ENCODE measurements at places on chromosomes 12 and 14. TPM values are rescaled to one million over a fixed set of nuclear protein-coding genes. Genes with fewer than 3 reads are reported as not detected.

GRCh38 chr14:103348154-103348553 is 14.1 kb downstream of the EIF5 start:
- H3K4me3 ChIP-seq = no peak overlapping the region
- H3K36me3 ChIP-seq = peaks cover 11% of the 10 kb centered on the region
- DNase-seq = no peak
- H3K4me1 ChIP-seq = peaks cover 28% of the 10 kb centered on the region
- H3K27ac ChIP-seq = no peak overlapping the region

GRCh38 chr14:103806805-103807204 is 40.6 kb downstream of the PPP1R13B start:
- no peaks in the 10 kb centered on the region for H3K27me3 ChIP-seq
- no peak overlapping the region for H3K27ac ChIP-seq
- H3K36me3 ChIP-seq = no peaks in the 10 kb centered on the region
- DNase-seq = no peak
- no peaks in the 10 kb centered on the region for H3K4me1 ChIP-seq

The TSPAN19 gene
- 0.45 TPM for polyA plus RNA-seq

DNA sequence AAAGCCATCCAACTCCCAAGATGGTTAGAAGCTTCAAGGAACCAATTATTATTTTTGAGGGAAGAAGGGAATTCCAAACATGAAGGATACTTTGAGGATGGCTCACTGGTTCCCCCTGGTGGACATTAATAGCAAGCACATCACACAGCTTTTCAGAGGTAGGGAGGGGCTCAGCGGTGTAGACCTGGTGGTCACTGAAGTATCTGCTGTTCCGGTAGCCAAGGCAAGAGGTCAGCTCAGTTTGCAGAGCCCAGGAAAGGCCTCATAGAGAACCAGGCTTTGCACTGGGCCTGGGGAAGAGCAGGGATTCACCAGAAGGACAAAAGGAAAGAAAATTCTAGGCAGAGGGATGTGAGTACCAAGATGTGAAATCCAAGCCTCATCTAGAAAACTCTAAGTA is 118.7 kb downstream of the KSR2 start:
- no peak overlapping the region for H3K4me3 ChIP-seq
- peaks cover 8% of the 10 kb centered on the region for H3K4me1 ChIP-seq
- H3K27ac ChIP-seq = no peak overlapping the region

The SLC8A3 gene
- polyA plus RNA-seq = 0.31 TPM

The NTF3 gene
- 1.2 TPM for polyA plus RNA-seq

The CCDC177 gene
- polyA plus RNA-seq = 0.18 TPM

Data from GM23338 (cell line).